Suppressor macrophage treated with lipopolysaccharide for 1 hour (primary cell): ENCODE measurements at places on chromosomes 12 and 14.

DNA sequence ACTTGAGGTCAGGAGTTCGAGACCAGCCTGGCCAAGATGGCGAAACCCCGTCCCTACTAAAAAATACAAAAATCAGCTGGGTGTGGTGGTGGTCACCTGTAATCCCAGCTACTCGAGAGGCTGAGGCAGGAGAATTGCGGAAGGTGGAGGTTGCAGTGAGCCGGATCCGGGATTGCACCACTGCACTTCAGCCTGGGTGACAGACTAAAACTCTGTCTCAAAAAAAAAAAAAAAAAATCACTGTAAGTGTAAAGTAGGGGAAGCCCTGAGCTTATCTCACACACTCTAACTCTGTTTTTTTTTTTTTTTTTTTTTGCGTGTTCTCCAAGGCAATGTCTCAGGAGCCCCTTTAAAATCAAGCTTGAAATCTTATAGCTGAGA is 421 bp upstream of the RBMS2 start:
- peak; percentile 40 for DNase-seq

GRCh38 chr12:106039646-106040404 is 98.9 kb downstream of the NUAK1 start:
- no peak for DNase-seq

DNA sequence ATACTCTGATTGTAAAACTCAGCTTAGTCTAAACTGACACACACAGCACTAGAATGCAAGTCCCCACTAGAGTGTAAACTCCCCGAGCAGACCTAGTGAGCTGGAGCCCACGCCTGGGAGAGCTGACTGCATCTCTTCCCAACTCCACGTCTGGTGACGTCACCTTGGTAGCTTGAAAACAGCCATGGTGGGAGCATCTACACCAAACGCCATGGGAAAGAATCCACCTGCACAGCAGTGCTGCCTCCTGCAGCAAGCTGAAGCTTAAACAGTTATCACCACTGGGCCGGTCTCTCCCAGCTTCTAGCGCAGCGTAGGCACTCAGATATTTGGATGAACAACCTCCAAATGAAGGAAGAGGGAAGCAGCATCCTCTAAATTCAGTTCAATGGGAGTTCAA is 4.3 kb upstream of the PAPLN start:
- DNase-seq, result no peak

- no peak for DNase-seq
Measured at GRCh38 chr14:99168330-99168729, 103.7 kb downstream of the BCL11B start.

GRCh38 chr12:107656302-107656701 is 29.3 kb upstream of the PWP1 start:
- no peak for DNase-seq

- DNase-seq, result no peak
Measured at GRCh38 chr12:105253866-105254513, 18.0 kb upstream of the APPL2 start.

GRCh38 chr14:58987591-58987990 is 200.9 kb upstream of the DAAM1 start:
- no peak for DNase-seq

- DNase-seq, result peak; percentile 37
Measured at GRCh38 chr12:38934686-38935085, 29.3 kb upstream of the CPNE8 start.

- no peak for DNase-seq
Measured at GRCh38 chr14:42173206-42173605, 566.5 kb downstream of the LRFN5 start.

DNA sequence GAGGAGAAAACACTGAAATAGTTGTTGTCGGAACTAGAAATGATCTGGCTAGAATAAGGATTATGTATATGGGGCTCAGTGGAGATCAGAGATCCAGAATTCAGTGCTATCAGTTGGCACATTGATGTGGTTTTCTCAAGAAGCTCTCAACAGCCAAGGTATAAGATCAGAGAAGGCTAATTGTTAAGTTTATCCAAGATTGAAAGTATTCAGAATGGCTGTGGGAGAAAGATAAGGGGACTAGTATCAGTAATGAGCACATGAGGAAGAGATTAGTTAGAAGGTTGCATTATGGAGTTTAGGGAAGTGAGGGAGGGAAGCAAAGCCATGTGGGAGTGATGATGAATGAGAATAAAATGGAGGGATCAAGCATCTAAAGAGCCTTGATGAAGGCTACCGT is 128.1 kb upstream of the MIS18BP1 start:
- no peak for DNase-seq

DNA sequence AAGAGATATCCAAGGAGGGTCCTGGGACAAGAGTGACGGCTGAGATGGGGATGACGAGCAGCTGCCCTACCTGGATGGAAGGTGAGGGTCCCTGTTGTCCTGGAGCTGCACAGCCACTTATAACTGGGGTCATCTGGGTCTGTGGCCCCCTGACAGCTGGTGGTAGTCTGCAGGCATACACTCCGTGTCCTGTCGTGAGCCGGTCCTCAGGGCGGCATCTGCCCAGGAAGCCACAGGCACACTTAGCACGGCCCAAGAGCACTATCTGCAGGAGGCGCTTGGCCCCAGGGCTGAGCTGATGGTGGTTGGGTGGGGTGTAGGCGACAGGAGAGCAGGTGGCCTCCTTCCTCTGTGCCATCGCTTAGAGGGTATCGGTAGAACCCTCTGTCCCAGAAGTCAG is 248.1 kb downstream of the CACNA1C start:
- no peak for DNase-seq

- DNase-seq, result peak; percentile 72
Measured at GRCh38 chr12:14260011-14260993, 105.2 kb upstream of the ATF7IP start.

- DNase-seq, result no peak
Measured at GRCh38 chr12:54948171-54948570, 36.4 kb downstream of the TESPA1 start.

GRCh38 chr14:51086044-51086443 is 8.9 kb downstream of the TRIM9 start:
- no peak for DNase-seq

DNA sequence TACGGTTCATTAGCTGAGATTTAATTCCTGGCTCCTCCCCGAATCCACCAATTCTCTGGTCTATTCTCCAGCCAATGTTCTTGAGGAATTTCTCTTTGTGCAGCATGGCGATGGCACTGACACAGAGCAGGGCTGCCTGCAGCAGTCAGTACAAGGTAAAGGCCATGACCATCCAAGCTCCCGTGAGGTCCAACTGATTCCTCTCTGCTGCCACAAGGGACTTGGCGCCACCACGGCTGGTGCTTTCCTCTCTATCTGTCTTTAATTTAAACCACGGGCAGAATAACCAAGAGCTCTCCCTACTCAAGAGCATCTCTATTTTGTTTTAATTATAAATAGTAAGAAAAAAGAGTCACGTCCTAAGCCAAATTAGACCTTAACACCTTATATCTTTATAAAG is 12.1 kb downstream of the TMEM116 start:
- no peak for DNase-seq

- peak; percentile 91 for DNase-seq
Measured at GRCh38 chr12:113961921-113962710, 4.0 kb downstream of the RBM19 start.

GRCh38 chr14:37842106-37842505 is 246.7 kb downstream of the TTC6 start:
- no peak for DNase-seq

DNA sequence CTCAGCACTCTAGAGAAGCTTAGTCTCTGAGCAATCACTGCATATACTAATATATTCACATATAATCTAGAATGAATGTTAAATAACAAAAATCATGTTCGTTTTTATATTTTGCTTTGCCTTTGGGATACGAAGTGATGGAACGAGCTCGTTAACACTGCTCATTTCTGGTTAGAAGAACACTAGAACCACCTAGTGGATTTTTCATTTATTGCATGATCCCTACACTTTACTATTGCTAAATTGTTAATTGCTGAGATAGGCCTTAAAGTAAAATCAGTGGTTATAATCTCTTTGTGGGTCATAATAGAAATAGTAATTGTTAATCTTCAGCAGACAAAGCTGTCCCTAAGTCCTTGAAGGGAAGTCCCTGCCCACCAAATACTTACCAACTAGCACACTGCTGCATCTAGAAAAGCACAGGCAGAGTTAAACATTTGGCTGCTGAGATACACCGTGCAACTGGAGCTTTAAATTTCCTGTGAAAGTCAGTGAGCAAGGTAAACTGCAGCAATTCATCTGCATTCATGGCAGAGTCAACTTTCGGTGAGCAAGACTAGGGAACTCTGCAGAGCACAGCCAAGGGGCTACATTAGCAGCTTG is 353.7 kb downstream of the APAF1 start:
- peak; percentile 32 for DNase-seq

DNA sequence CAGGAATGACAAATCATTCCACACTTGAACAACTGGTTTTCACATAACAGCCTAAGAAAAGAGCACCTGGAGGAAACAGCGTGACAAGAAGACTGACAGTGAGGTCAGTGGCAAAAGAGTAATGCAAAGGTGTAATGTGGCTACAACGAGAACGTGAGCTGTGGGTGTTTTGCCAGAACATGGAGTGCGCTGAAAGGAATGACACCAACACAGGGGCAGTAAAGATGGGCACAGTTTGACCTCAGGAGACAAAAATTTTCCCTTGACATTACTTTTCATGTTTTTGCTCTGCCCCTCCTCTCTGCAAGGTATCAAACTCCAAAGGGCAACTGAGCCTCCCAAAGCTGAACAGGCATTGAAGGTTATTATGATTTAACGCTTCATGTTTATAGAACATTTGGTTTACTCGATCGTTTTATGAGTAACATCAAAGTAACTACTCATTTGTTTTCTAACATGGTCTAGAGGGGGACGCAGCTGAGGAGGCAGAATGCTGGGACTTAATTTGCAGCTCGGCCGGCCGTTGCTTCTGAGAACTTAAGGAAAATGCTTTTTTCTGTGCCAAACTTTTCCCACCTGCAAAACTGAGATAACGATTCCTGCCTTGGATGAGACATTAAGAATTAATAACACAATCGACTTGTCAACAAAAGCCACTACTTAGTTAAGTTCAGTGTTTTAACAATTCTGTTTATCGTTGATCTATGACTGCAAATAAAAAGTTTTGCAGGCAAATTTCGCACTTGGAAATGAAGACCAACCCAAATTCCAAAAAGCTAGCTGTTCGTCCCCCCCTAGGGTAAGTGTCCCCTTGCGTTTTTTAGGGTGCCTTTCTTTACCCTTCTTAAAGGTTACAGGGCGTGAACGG is 954 bp downstream of the HAUS4 start:
- no peak for DNase-seq

- DNase-seq, result peak; percentile 77
Measured at GRCh38 chr12:70243510-70244371, 508 bp downstream of the CNOT2 start.

- DNase-seq, result no peak
Measured at GRCh38 chr12:3580094-3580749, 89.2 kb downstream of the PRMT8 start.

DNA sequence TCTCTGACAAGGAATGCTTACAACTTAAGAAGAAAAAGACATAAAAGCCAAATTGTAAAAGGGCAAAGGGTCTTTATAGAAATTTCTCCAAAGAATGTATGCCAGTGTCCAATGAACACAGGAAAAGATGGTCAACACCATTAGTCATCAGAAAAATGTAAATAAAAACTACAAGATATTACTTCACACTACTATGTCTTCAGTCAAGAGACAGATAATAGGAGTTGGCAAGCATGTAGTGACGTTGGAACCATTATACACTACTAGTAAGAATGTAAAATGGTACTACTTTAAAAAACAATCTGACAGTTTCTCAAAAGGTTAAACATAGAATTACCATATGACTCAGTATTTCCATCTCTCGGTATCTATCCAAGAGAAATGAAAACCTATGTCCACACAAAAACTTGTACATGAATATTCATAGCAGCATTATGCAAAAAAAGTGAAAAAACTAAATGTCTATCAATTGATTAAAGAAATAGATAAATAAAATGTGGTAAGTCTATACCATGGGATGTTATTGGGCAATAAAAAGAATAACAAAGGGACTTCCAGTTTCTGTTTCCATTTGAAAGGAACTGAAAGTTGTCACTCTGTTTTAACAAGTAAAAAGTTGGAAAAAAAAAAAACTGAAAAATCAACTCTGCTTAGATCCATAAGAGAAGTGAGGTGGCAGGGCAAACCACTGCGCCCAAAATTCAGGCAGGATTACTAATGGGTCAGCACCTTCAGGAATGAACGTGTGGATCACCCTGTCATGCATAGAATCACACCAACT is 69.8 kb downstream of the ALG10B start:
- peak; percentile 55 for DNase-seq

DNA sequence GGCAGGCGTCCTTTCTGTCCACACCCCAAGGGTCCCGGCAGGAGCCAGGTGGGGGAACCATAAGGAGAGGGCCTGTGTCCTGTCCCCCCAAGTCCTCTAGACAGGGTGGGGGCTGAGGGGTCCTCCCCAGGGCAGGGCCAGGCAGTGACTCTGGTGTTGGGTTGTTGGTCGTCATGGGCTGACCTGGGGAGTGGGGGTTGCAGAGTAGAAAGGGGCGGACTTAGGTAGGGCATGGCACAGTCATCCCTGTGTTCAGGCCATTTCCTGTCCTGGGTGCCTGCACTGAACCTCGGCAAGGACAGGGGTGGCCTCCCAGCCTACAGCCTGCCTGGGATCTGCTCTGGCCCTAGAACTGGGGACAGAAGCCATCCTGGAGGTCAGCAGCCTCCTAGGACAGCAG is 356.2 kb downstream of the TMEM121 start:
- DNase-seq, result no peak

DNA sequence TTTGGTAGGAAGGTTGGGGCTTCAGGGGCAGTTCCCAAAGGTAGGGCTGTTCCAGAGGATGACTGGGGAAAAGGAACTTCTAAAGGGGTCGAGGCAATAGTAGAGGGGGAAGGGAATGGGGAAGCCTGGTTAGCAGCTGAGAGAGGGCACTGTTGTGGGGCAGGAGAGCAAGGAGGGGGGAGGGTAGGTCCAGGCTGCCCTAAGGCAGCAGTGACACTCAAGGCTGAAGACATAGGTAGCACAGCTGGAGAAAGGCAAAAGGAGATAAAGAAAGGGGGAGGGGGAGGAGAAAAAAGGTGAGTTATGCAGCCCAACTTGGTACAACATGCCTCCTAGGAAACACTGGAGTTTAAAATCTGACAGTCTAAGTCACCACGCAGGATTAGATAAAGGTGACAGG is 3.9 kb downstream of the NACA start:
- no peak for DNase-seq

DNA sequence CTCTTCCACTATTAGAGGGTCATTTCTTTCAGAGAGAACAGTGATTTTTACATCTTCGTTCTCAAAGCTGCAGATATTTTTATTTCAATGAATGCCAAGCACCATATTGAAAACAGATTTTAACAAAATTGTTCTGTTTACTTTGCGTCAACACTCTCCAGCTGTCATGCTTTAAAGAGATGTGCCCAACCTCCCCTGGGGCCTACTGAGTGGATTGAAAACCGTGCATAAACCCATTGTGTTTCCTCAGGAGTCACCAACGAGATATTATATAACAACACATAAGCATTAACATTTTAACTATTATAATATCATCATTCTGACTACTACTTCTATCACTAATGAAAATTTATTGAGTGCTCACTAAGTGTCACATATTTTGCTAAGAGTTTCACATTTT is 81.6 kb downstream of the MYF5 start:
- no peak for DNase-seq
